ENCODE measurements at places on chromosomes 1 and 21.
A peak's percentile ranks its signal among the peaks of the same experiment; 100 is the strongest.

- no peak for DNase-seq
These were observed 64.9 kb downstream of the RUNX3 start for GRCh38 chr1:24865168-24865567.

GRCh38 chr1:41666981-41667631 is 182.6 kb upstream of the EDN2 start:
- DNase-seq: no peak

GRCh38 chr1:216144661-216145450 is 278.4 kb downstream of the USH2A start:
- DNase-seq: no peak

DNA sequence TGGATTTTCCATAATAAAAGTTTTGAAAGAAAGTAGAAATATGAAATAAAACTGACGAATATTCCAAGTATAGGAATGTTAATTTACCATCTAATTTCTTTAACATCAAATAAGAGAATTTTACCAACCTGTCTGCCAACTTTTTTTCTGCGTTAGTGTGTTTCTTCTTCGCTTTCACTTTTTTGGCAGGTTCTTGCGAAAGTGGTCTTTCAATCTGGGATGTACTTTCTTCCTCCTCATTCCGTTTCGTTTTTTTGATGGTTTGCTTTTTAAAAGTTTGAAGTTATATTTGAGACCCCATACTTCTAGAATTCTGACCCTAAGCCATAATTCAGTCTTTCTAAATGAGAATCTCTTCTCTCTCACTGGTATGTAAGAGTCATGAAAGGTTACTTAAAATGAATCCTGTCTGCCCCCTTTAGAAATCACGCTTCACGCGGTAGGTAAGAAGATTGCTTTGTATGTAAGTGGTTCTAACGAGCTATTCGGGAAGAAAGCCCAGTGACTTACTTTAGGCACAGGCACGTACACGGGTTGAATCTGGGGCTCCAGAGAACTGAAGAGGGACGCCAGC is 580 bp downstream of the RBM34 start:
- no peak for DNase-seq

DNA sequence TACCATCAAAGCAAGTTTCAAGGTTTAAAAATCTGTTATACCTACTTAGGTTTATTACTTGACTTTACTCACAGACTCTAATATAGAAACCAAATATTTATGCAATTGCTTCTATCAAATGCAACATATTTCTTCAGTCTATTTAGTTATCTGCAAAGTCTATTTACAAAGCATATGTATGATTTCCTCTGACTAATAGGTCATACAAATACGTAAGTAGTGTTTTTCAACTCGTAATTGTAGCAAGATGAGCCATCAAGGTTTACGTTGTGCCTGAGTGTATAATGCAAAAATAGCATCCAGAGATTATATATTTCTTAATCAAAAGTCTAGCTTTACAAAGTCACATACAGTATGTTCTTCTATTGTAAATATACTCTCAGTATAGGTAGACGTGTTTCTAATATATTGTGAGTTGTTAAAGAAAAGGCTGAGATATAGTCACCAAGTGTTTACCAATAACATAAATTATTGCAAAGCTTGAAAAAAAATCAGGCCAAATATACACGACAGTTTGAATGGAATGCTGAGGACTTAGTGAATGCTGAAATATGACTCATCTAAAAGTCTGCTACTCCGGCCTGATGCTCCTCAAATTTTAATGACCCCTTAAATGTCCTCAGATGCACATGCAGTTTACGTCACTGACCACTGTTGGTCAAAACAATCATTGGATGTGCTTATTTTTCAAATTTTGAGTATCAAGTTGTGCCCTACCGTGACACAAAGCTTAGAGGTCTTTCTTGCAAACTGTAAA is 48.4 kb downstream of the ADAMTS5 start:
- no peak for DNase-seq

GRCh38 chr1:33126411-33127000 is 45.6 kb downstream of the AZIN2 start:
- DNase-seq: no peak

DNA sequence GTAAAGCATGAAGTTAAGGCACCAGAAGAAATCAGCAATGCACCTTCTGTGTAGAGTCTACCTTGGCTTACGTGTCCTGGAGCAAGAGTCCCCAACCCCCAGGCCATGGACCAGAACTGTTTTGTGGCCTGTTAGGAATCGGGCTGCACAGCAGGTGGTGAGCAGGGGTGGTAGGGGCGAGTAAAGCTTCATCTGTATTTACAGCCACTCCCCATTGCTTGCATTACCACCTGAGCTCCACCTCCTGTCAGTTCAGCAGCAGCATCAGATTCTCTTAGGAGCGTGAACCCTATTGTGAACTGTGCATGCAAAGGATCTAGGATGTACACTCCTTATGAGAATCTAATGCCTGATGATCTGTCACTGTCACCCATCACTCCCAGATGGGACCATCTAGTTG is 21.5 kb downstream of the ZMYND12 start:
- DNase-seq: no peak

DNA sequence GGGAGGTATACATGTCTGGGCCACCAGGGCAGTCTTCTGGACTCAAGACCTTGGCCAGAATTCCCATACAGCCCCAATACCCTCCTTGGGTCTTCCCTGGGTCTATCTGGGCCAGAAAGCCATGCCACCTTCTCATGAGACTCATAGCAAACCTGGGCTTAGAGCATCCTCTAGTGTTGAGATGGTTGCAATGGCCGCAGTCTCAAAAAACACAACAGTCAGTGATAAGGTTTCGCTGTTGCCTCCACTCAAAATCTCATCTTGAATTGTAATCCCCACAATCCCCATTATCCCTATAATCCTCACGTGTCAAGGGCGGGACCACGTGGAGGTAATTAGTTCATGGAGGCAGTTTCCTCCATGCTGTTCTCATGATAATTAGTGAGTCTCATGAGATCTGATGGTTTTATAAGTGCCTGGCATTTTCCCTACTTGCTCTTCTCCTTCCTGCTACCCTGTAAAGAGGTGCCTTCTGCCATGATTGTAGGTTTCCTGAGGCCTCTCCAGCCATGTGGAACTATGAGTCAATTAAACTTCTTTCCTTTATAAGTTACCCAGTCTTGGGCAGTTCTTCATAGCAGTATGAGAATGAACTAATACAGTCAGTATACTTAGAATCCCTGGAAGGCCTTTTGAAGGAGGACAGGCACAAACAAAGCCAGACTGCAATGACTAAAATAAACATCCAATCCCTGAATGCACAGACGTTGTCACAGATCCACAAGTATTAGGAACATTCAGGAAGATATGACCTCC is 77.0 kb downstream of the CTH start:
- no peak for DNase-seq

- DNase-seq: no peak
These were observed 10.2 kb upstream of the PLXNA2 start for GRCh38 chr1:208254376-208254775.

GRCh38 chr1:182444497-182444896 is 5.4 kb upstream of the RGSL1 start:
- DNase-seq: no peak

DNA sequence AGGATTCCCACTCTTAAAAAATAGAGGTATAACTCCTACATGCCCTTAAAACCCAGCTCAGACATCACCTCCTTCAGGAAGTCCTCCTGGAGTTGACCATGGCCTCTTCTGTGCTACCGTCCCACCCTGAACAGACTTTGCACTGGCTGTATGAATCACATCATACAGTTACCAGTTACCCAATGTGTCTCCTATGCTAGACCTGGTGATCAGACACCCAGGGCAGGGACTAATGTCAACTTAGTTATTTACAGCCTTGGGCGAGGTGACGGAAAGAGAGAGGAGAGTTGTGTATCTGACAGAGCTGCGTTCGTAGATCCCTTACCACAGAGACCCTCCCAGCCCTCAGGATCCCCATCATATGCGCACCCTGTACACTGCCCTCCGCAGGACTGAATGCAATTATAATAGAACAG is 72.7 kb downstream of the SLC66A1 start:
- DNase-seq: no peak

DNA sequence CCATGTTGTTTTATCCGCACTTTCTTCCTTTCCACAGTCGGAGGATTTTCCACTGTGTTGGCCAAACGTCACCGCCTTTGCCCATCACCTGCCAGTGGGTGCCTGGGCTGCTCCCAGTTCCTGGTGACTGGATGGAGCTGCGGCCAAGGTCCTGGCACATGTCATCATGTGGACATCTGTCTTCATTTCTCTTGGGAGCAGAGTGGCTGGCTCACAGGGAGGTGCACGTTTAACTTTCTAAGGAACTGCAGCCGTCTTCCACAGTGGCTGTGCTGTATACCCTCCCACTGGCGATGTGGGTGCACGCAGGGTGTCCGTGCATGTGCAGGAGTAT is 19.5 kb upstream of the RNF223 start:
- DNase-seq: peak; percentile 33

GRCh38 chr1:157099633-157100009 is at the start of gene ETV3L:
ETV3L (minus strand) TSS chr1:157099808; CDS start chr1:157099523, 285 bp downstream.
- no peak for DNase-seq

DNA sequence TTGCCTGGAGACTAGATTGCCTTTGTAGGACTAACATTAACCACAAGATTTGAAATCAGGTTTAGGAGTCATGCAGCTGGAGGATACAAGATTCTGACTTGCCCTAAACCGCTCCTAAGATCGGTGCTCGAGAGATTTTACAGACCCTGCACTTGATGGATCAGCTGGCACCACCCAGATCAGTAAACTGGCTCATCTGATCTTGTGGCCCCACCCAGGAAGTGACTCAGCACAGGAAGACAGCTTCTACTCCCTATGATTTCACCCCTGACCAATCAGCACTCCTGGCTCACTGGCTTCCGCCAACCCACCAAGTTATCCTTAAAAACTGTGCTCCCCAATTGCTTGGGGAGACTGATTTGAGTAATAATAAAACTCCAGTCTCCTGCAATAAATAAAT is 876 bp upstream of the CATSPERE start:
- DNase-seq: no peak

- DNase-seq: no peak
These were observed 34.6 kb downstream of the CFAP74 start for GRCh38 chr1:1968767-1969504.

GRCh38 chr1:24278726-24279125 is 40.4 kb upstream of the GRHL3 start:
- DNase-seq: no peak
